ENCODE measurements at places on chromosomes 6 and 20. TPM values are rescaled to one million over a fixed set of nuclear protein-coding genes. Genes with fewer than 3 reads are reported as not detected.

Gene C20orf144
- total RNA-seq: 0.10 TPM

Gene SYNCRIP
- total RNA-seq: 127 TPM

Gene SDCBP2
- total RNA-seq: 6.2 TPM

Gene PDYN
- total RNA-seq: not detected

Gene TULP1
- total RNA-seq: not detected

Gene ZNF341
- 2.9 TPM for total RNA-seq

Gene C6orf15
- total RNA-seq: 0.33 TPM

Gene SLPI
- total RNA-seq: not detected

Gene NKAIN2
- total RNA-seq: not detected

Gene IL17A
- total RNA-seq: not detected

Data from vein endothelial cell (primary cell).